Hematopoietic multipotent progenitor cell treated with erythropoietin and hydrocortisone succinate and interleukin-3 and kit ligand, for 8 days (in vitro differentiated cells): ENCODE measurements at places on chromosomes 5 and 9.

GRCh38 chr5:139210585-139210984 lies 12.4 kb upstream of the SIL1 start:
- no peak for DNase-seq

DNA sequence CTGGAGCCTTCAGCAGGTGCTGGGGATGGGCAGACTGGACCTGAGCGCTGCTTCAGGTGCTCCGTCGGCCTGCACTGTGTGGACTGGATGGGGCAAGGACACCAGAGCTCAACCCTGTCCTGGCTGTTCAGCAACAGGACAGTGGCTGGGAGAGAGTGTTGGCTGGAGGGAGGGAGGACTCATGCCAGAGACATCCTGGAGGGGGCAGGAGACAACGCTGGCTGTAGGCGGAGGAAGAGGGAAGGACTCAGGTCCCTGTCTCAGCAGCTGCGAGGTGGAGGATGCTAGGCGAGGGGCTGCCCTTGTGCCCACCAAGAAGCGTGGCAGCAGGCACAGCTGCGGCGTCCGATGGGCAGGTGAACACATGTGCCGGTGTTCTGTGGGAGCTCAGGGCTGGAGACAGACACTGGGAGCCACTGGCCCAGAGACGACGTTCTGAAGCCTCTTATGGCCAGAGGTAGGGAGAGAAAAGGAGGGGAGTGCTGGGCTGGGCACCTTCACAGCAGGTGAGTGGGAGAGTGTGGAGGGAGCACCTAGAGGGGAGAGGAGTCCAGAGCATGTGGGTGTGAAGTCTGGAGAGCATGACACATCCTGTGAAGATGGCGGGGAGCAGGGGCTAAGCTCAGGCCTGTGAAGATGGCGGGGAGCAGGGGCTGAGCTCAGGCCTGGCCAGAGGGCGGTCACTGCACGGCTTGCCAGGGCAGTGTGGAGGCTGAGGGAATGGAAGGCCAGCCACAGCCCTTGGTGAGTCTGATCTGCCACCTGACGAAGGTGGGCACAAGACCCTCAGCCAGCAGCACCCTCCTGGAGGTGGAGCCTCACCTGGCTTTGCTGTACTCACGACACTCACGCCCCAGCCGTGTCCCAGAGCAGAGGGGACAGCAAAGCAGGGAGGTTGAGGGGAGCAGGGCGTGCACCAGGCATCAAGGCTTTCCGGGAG lies 79.1 kb upstream of the FCN1 start:
- no peak for DNase-seq

- peak; percentile 55 for DNase-seq
These were observed 83.5 kb upstream of the MINAR2 start for GRCh38 chr5:129664336-129664937.

GRCh38 chr5:35458824-35459207 lies 158.8 kb upstream of the SPEF2 start:
- DNase-seq: no peak

- DNase-seq: peak; percentile 37
These were observed 37.6 kb downstream of the PAM start for GRCh38 chr5:102792705-102793104.
